Hematopoietic multipotent progenitor cell treated with erythropoietin and hydrocortisone succinate and interleukin-3 and kit ligand, for 6 days (in vitro differentiated cells): ENCODE measurements at places on chromosomes 16 and 17.

GRCh38 chr17:47851764-47852112 is 775 bp upstream of the SP6 start:
- DNase-seq = no peak

- no peak for DNase-seq
Measured at GRCh38 chr17:71902894-71903506, 217.8 kb upstream of the SOX9 start.

GRCh38 chr16:19559242-19559910 is 3.9 kb downstream of the VPS35L start:
- peak; percentile 87 for DNase-seq

GRCh38 chr17:55246583-55246982 is 18.2 kb upstream of the HLF start:
- DNase-seq = no peak

- DNase-seq = no peak
Measured at GRCh38 chr17:14776791-14777190, 475.9 kb downstream of the HS3ST3B1 start.
